A549 treated with CORT108297 at 1 μM for 4 hours (cell line): ENCODE measurements at places on chromosomes 5 and 9. TPM values are rescaled to one million over a fixed set of nuclear protein-coding genes. Genes with fewer than 3 reads are reported as not detected.

Gene SMIM33
- not detected in 5 replicates for total RNA-seq

Gene ADAMTS12
- total RNA-seq: 6.1 to 9.2 TPM (median 7.2 TPM) in 5 replicates

Gene PCDHB15
- total RNA-seq: 0.02 to 0.07 TPM (median 0.06 TPM) in 3 of 5 replicates, not detected in the others

Gene NR5A1
- 0.03 to 0.06 TPM (median 0.03 TPM) in 4 of 5 replicates, not detected in the other for total RNA-seq

Gene OR1Q1
- total RNA-seq: 0.15 TPM in 1 of 5 replicates, not detected in the others

Gene PDZD2
- total RNA-seq: 0.10 to 0.27 TPM (median 0.12 TPM) in 5 replicates

Gene SNCAIP
- total RNA-seq: 0.03 to 0.05 TPM in 2 of 5 replicates, not detected in the others

Gene ARL14EPL
- 0.07 to 0.43 TPM (median 0.14 TPM) in 5 replicates for total RNA-seq

Gene AFAP1L1
- total RNA-seq: 6.4 to 10.7 TPM (median 9.7 TPM) in 5 replicates

Gene NIPSNAP3A
- 10.1 to 15.8 TPM (median 14.7 TPM) in 5 replicates for total RNA-seq

Gene ARID3C
- total RNA-seq: 0.15 to 0.25 TPM (median 0.24 TPM) in 4 of 5 replicates, not detected in the other

Gene PCDHAC2
- 2.9 to 3.6 TPM (median 3.2 TPM) in 5 replicates for total RNA-seq

Gene GTF2H2C
- 32.5 to 42.7 TPM (median 33.6 TPM) in 5 replicates for total RNA-seq

Gene VCAN
- 10.5 to 16.5 TPM (median 13.9 TPM) in 5 replicates for total RNA-seq

Gene IL13
- total RNA-seq: 0.06 to 0.13 TPM in 2 of 5 replicates, not detected in the others

Gene CER1
- total RNA-seq: not detected in 5 replicates

Gene TLR4
- 0.10 to 0.18 TPM (median 0.13 TPM) in 5 replicates for total RNA-seq

Gene SPINK7
- not detected in 5 replicates for total RNA-seq

Gene SPATA31D4
- not detected in 5 replicates for total RNA-seq

Gene ANKRD20A1
- total RNA-seq: 0.75 to 1.2 TPM (median 1.1 TPM) in 5 replicates

Gene SHISAL2B
- 0.18 TPM in 1 of 5 replicates, not detected in the others for total RNA-seq

Gene IFNA13
- not detected in 5 replicates for total RNA-seq

Gene PTGER4
- total RNA-seq: 1.4 to 1.5 TPM (median 1.5 TPM) in 5 replicates

Gene PHF24
- total RNA-seq: 0.03 to 0.18 TPM (median 0.10 TPM) in 5 replicates

Gene CAMK2A
- total RNA-seq: 0.76 to 1.3 TPM (median 0.86 TPM) in 5 replicates

Gene AUH
- total RNA-seq: 9.9 to 11.5 TPM (median 11.4 TPM) in 5 replicates

Gene TSSK1B
- not detected in 5 replicates for total RNA-seq

Gene FOXD4
- 0.25 to 0.82 TPM (median 0.44 TPM) in 5 replicates for total RNA-seq

Gene STPG3
- 0.07 TPM in 1 of 5 replicates, not detected in the others for total RNA-seq

Gene TMEM215
- 0.02 to 0.05 TPM in 2 of 5 replicates, not detected in the others for total RNA-seq

Gene RNF183
- 0.15 TPM in 1 of 5 replicates, not detected in the others for total RNA-seq

Gene C1QTNF3
- 0.11 to 0.60 TPM (median 0.25 TPM) in 5 replicates for total RNA-seq

Gene CNTLN
- 4.5 to 6.9 TPM (median 5.4 TPM) in 5 replicates for total RNA-seq

Gene NINJ1
- 63.5 to 104 TPM (median 83.5 TPM) in 5 replicates for total RNA-seq

Gene QRFP
- total RNA-seq: not detected in 5 replicates

Gene PCDHB13
- 0.03 to 0.10 TPM (median 0.05 TPM) in 5 replicates for total RNA-seq

Gene NSA2
- 118 to 151 TPM (median 126 TPM) in 5 replicates for total RNA-seq

Gene ECSCR
- total RNA-seq: not detected in 5 replicates

Gene PNPLA7
- total RNA-seq: 0.37 to 1.1 TPM (median 0.76 TPM) in 5 replicates

Gene PCDHA11
- 0.08 to 0.40 TPM (median 0.10 TPM) in 5 replicates for total RNA-seq
